ENCODE measurements at places on chromosomes 2 and 18.

- no peak for DNase-seq
Observed at GRCh38 chr2:180905002-180905401, 75.4 kb upstream of the UBE2E3 start.

GRCh38 chr2:31331156-31331555 lies 83.4 kb downstream of the XDH start:
- DNase-seq, result no peak

GRCh38 chr2:48173141-48173540 lies 266.8 kb upstream of the FBXO11 start:
- no peak for DNase-seq

DNA sequence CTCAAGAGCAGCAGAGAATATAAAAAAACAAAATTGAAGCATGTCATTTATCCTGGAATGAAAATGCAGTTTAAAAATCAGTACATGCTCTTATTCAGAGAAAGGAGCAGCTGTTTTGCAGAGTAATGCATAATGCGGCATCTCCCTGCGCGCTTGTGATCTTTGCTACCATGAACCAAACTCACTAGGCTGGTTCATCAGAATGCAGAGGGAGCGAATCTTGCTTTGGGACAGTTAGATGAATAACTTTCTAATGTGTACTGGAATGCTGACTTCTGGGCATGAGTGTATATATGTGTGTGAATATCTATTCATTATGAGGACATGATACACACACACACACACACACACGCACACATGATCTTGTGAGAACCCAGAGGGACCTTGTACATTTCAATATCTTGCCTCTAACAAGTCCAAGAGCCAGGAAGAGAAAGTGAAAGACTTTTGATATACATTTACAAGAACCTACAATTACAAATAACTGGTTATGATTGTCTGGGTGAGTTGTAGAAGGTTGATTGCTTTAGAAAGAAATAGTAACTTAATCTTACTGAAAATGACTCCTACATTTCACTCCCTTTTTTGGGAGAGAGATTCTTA lies 54.1 kb upstream of the THOC1 start:
- DNase-seq, result no peak

GRCh38 chr18:74515620-74516231 lies 18.6 kb upstream of the CNDP1 start:
- DNase-seq, result no peak

DNA sequence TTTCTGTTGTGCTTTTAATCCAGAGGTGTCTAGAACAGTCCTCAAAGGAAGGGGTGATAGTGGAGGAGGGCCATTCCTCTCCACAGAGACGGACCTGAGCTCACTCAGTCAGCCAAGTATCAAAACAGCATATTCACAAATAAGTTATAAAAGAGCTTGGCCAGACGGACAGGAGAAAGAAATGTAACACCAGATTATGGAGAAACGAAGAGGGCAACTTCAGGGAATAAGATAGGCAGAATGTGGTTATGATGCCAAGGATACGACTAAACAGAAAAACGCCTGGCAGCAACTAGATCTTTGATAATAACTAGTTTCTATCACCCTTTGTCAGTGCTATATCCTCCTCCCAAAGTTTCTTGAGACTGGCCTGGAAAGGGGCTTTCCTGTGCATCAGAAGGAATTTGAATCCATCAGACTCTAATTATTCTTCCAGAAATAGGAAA lies 42.5 kb downstream of the MAP4K3 start:
- no peak for DNase-seq

DNA sequence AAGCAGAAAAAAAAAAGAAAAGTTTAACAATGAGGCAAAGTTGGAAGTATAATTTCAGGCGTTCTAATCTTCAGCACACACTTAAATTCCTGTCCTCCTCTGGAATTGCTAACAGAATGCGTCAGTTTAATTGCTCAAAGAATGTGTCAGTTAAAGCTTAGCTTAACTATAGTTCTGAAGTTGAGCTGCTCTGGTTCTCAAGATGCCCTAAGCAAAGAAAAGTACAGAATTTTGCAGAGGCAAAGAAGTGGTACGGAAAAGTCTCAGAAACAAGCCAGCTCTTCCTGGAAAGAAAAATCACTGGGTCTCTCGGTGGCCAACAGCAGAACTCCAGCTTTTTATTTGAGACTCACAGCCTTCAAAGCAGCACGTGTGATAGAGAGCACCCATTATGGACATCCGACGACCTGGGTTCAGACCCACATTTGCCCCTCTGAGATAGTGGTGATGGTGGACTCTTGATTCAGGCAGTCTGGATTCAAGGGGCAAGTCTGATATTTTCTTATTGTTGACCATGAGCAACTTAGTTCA lies 22.2 kb upstream of the MYO3B start:
- DNase-seq, result no peak

- DNase-seq, result peak; percentile 16
Observed at GRCh38 chr2:128986026-128986715, 667.5 kb upstream of the HS6ST1 start.

DNA sequence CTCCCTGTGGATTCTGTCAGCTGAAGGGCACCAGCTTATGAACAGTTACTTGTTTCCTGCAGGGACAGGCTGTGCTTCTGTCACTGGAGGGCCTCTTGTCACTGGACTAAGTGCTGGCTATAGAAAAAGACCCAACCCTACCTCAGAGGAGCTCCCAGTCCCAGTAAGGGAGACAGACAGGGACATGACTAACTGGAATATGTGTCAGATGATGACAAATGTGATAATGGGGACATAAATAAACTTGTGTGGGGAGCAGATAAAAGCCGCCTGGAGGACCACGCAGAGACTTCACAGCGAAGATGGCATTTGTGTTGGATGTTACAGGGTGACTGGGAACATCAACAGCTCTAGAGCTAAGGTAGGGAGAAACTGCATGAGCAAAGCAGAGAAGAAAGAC lies 95.0 kb downstream of the MAPRE2 start:
- no peak for DNase-seq

GRCh38 chr18:23099621-23100020 lies 35.7 kb upstream of the CABLES1 start:
- DNase-seq, result no peak

DNA sequence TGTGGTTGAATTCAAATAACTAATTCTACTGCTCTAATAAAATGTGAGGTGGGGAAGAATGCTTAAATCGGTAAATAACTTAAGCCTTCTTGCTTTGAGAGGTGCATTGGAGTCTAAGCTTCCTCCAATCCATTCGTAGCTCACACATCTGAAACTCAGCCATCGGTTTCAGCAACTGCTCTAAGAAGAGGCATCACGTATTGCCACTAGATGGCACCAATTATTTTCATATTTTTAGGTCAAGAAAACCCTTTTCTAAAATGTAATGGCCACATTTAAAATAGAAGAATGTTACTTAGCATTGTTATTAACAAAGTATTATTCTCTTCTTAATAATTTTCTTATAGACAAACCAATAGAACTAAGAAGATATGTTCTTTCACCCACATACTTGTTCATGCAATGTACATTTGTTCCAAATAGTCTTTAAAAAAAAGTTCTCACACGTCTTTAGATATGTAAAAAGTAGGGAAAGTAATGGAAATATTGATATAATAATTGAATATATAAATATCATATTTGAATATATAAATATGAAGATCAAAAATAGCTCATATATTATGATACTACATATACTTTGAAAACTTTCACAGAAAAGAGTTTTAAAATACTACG lies 229.8 kb downstream of the CCDC178 start:
- DNase-seq, result peak; percentile 45

GRCh38 chr2:231467016-231467545 lies 2.8 kb upstream of the NCL start:
- no peak for DNase-seq

DNA sequence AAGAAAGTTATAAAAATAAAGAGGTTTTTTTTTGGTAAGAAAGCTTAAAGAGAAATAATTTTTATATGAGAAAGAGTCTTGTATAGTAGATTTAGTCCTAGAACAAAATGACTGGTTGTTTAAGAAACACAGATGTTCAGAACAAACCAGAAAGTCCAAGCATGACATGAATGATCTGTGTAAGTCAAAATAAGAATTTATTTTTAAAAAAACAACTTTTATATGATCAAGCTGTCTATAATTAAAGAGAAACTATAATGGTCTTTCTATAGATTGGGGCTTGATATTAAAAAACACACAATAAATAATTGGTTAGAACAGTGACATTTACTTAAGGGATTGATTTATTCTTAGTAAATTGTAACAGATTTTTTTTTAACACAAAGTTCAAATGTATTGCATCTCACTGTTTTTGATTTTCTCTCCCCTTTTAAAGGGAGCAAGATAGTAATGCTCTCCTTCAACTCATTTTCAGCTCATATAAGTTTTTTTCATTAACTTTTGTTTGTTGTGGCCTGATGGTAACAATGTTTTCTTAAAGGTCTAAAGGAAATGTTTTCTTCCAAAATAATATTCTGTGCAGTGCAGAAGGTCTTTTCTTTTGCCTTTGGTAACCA lies 1256.8 kb downstream of the LRP1B start:
- no peak for DNase-seq

DNA sequence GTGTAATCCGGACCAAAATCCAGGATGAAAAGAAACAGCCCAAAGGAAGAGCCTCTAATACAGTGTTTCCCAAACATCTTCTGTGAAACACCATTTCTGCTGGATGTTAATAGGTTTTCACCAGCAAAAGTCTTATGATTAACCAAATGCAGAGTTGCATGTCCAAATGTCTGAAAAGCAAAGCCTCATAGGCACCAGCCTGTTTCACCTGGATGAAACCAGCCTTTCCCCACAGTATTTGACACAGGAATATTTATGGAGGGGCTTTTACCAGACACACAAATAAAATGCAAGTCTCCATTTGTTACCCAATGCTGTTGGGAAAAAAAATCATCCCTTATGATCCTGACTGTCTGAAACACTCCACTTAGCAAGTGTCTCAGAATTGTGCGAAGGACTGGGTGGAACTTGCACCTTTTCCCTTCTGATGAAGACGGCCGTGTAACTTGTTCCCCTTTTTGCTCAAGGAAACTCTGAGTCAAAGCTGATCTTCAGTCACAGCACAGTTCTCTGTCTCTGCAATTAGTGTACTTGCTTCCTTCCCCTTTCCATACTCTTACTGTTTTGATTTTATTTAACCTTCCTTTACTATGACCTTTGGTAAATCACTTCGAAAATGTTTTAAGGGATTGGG lies 70.3 kb upstream of the IL1R2 start:
- DNase-seq, result no peak

DNA sequence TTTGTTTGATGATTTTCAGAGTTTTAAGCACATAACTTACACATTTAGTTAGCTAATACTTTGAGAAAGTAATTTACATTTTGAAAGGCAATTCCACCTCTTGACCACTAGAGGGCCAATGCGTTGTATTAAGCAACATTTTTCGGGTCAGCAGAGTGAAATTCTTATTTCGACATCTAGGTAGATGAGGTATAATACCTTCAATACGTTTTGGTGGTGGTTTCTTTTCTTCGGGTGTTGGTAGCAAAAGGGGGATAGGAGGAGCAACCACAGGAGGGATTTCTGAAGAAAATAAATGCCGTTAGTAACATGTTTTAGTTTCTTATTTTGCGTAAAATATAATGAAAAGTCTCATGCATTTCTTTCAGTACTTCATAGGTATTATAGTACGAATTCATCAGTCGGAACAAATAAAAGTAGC lies 106.3 kb downstream of the TTN start:
- peak; percentile 36 for DNase-seq

- DNase-seq, result peak; percentile 88
Observed at GRCh38 chr2:203688798-203689197, 17.6 kb upstream of the CD28 start.

- DNase-seq, result peak; percentile 48
Observed at GRCh38 chr2:180604077-180604476, 376.3 kb upstream of the UBE2E3 start.

DNA sequence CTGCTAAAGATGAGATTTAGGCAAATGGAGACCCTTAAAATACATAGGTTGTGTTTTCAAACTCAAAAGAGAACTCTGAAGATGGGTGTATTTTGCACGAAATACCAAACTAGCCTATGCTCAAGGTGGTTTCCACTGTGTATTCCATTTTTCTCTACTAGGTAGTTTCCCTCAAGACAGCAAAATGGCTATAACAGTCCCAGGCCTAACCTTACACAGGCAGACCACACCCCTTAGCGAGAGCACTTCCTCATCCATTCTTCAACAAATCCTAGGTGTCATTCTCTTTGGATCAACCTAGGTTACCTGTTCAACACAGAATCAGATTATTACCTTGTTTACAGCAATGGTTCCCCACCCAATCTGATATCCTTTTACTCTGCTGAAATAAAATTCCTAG lies 42.6 kb downstream of the HNRNPLL start:
- DNase-seq, result no peak

DNA sequence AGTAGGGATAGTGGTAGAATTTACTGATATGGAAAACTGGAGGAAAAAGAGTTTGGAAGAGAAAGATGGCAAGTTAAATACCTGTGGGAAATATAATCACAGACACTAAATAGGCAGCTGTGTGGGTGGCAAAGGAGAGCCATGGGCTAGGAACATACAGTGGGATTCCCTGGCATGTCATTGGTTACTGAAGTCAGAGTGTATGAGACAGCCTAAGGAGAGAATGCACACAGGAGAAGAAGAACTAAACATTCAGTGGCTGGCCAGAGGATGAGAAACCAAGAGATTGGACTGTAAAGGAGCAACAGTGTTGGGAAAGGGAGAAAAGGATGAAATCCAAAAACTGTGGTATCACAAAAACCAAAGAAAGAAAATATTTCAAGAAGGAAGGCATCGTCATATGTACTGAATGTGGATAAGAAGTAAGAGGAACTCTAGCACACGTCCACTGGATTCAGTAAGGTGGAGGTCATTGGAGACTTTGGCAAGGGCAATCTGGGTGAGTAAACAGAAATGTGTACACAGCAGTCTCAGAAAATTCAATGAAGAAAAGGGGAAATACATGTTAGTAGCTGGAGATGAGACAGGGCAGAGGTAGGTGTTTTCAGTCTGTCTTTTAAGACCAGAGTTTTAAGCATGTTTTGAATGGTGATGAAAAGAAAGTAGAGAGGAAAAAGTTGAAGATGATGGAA lies 83.3 kb downstream of the SPIRE1 start:
- DNase-seq, result no peak

GRCh38 chr18:59155153-59155552 lies 15.5 kb downstream of the SEC11C start:
- DNase-seq, result no peak

DNA sequence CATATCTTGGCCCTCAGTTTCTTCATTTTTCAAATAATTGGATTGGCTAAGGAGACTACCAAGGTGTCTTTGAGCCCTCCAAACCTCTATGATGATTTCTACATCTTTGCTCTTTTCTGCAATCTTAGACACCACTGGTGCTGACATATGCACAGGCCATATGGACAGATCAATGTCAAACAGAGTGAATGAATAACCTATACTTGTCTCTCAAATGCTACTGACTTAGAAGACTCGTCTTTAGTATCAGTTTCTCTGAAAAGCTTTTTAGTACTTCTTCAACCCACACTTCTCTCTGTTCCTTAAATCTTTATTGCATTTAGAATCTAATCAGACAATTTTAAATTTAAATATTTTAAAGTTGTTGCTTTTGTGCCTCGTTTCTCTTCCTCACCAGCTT lies 258.2 kb downstream of the LTBP1 start:
- no peak for DNase-seq

- DNase-seq, result no peak
Observed at GRCh38 chr2:117718048-117718447, 96.4 kb upstream of the DDX18 start.

All from MCF 10A (cell line).